Epithelial cell of proximal tubule (primary cell): ENCODE measurements at places on chromosomes 2 and 18. TPM values are rescaled to one million over a fixed set of nuclear protein-coding genes. Genes with fewer than 3 reads are reported as not detected.

DNA sequence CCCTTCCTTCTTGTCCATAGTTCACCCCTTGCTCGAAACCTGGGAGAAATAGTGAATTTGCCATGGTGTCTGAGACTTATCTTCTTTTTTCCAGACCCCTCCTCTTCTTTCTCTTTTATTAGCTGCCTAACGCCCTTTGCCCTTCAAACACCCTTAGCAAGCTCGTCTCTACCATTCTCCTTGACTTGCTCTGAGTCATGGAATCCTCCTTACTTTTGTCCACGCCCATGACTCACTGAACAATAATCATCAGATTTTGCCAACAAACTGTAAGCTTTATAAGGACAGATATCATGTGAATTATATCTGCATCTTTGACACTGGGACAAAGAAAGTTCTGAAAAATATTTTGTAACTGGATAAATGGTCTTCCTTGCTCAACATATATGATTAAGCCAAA lies 67.1 kb upstream of the CNTNAP5 start:
- DNase-seq, result no peak

SLC25A12 gene
- total RNA-seq, result 8.6 and 12.4 TPM in 2 replicates

- DNase-seq, result no peak
These were observed 96.9 kb upstream of the ZNF236 start for GRCh38 chr18:76725445-76725844.

TSN gene
- 60.1 and 66.5 TPM in 2 replicates for total RNA-seq

UNC80 gene
- not detected in 2 replicates for total RNA-seq

DNA sequence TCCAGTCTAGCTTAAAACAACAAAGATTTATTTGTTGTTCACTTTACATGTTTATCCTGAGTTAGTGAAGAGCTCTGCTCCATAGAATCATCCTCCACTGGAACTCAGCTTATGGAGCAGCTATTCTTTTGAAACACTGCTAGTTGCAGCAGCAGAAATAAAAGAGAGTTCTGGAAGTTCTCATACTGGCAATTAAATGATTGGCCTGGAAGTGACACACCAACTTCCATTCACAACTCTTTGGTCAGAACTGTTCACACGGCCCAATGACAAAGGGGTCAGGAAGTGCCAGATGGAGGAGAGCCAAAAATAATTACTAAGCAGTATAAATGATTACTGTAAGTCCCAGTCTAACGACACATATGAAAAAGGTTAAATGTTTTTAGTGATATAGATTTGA lies 39.1 kb downstream of the FBXO11 start:
- DNase-seq, result peak; percentile 66

DNA sequence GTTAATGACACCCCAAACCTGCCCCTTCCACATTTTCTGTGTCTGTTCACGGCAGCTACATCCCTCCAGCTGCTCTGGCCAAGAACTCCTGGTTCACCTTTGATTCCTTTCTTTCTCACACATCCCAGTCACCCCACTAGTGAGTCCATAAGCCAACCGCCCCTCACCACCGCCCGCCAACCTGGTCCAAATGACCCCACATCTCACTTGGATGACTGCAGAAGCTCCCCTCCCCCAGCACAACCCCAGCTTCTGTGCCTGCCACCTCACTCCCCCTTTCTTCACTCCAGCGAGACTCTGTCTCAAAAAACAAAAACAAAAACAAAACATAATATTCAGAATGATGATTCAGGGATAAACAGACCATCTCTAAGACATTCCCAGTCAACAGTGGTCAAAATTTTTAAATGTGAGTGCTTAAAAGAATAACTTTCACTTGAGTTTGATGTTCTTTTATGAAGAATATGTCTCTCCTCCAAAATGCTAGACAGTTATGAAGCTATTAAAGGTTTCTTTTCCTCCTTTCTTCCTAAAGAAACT lies 3.2 kb downstream of the CYS1 start:
- no peak for DNase-seq

DNA sequence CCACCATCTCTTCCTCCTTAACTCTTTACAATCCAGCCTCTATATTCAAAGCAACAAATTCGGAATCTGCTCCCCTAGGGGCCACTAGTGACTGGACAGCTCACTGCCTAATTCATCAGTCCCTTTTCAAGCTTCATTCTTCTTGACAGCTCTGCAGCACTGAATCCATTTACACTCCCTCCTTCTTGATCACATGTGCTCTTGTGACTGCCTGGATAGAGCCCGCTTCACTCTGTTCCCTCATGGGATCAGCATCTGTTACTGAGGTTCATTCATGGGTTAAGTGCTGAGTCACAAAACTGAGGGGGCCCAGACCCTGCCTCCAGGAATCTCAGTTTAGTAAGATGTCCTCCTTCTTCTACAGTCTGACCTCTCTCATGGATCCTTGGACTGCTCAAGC lies 81.5 kb downstream of the CYRIA start:
- DNase-seq, result no peak

DNA sequence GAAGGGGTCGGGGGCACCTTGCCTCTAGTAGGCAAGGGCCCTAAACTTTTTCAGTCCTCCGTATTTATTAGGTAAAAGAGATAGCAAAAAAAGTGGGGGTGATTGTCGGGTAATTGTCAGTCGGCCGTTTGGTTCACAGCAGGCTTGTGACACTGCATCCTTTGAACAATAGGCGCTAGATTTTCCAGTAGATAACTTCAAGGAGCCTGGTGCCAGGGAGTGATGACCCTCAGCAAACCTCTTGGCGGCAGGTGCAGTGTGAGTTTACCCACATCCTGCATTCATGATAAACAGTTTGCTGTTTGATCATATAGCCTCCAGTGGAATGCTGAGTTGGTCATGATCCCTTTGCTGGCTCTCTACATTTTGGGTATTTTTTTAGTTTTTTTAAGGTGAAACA lies 22.9 kb downstream of the SERPINB8 start:
- DNase-seq, result no peak

DNA sequence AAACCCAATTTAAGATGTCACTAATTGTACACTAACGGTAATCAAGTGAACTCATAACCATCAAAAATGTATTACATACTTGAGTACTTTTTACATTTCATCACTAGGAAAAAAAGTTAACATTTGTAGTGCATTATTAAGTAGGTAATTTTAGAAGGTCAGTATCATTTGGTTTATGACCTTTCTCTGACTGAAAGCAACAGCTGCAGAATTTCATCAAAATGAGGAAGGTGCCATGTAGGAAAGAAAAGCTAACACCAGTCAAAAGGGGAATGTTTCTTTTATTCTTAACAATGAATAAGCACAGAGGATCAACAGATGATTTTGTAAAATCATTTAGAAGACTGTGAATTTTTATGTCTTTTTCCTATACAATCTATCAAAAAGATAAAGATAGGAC lies 79.0 kb downstream of the PIGN start:
- DNase-seq, result no peak

MRO gene
- total RNA-seq, result not detected in 2 replicates

DNA sequence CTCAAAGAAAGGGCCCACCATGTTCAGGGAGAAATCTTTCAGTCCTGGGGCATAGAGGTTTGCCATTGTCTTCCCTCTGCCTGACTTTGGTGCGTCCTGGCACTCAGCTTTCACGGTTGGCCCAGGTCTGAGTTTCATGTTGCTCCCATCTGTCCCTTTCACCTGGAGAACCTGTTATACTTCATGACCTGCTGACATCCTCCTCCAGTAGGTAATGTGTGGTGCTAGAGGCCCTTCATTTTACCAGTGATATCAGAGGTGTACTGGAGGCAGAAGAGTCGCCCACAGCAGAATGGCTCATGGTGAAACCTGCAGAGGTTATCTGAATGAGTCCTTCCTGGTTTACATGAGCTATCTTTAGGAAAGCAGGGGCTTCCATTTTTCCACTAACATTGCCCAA lies 128.8 kb upstream of the DLX2 start:
- no peak for DNase-seq

- DNase-seq, result no peak
These were observed 103.0 kb upstream of the TMEM200C start for GRCh38 chr18:5998166-5998881.

CDK15 gene
- total RNA-seq, result 2.3 and 6.4 TPM in 2 replicates

GRCh38 chr2:179558010-179558934 lies 293.6 kb upstream of the SESTD1 start:
- no peak for DNase-seq

GRCh38 chr18:5052491-5052890 lies 144.6 kb downstream of the AKAIN1 start:
- no peak for DNase-seq

GRCh38 chr2:158667586-158667985 lies 127.5 kb upstream of the DAPL1 start:
- no peak for DNase-seq

- DNase-seq, result no peak
These were observed 153.7 kb upstream of the APCDD1 start for GRCh38 chr18:10300739-10301138.

GRCh38 chr2:206232287-206233035 lies 42.0 kb upstream of the ZDBF2 start:
- no peak for DNase-seq

- DNase-seq, result no peak
These were observed 35.4 kb upstream of the REEP1 start for GRCh38 chr2:86372641-86373502.

GRCh38 chr2:16034151-16034974 lies 94.0 kb downstream of the MYCN start:
- DNase-seq, result no peak

GRCh38 chr2:17690776-17691175 lies 62.8 kb downstream of the SMC6 start:
- no peak for DNase-seq

SERPINB3 gene
- total RNA-seq, result 0.12 TPM in 1 of 2 replicates, not detected in the other

TUBA4B gene
- total RNA-seq, result 0.52 TPM in 1 of 2 replicates, not detected in the other

CXCR4 gene
- 0.17 and 0.36 TPM in 2 replicates for total RNA-seq
